Activated T-cell treated with anti-CD3 and anti-CD28 coated beads for 24 hours (primary cell): ENCODE measurements at places on chromosomes 3 and 15.

DNA sequence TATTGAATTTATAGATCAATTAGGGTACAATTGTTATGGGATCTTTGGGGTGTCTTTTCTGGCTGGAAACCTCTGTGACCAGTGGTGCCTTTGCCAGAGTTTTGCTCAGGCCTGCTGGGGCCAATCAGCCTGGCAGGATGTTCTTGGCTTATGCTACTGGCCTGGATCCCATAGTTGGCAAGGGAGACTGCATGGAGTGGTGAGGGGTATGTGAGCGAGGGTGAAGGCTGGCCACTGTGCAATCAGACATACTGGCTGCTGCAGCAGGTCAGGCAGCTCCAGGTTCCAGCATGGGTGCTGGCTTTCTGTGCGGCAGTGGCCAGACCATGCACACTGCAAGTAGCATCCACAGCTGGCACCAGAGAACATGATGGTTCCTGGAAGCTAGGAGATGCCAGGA, 1053.2 kb upstream of the GBE1 start:
- DNase-seq: no peak

DNA sequence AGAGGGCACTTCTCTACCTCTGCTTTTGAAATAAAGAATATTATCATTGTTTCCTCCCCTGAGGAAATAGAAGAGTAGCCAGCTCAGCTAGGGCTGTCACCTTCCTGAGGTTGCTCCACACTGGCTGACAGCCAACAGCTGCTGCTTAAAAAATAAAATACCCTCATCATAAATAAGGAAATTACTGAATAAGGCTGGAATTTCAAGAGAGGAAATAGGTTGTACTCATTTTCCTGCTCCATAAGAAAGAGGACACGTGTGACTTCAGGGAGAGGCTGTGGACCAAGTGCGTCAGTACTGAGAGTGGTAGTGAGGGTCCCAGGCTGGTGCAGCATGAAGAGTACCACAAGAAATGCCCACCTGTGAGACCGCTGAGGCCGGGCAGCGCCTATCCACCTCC, 8.1 kb upstream of the C2CD4B start:
- DNase-seq: no peak

GRCh38 chr3:73471986-73472787, 152.6 kb downstream of the PDZRN3 start:
- no peak for DNase-seq

- no peak for DNase-seq
Observed at GRCh38 chr3:53841296-53841695, 4.9 kb downstream of the CHDH start.

DNA sequence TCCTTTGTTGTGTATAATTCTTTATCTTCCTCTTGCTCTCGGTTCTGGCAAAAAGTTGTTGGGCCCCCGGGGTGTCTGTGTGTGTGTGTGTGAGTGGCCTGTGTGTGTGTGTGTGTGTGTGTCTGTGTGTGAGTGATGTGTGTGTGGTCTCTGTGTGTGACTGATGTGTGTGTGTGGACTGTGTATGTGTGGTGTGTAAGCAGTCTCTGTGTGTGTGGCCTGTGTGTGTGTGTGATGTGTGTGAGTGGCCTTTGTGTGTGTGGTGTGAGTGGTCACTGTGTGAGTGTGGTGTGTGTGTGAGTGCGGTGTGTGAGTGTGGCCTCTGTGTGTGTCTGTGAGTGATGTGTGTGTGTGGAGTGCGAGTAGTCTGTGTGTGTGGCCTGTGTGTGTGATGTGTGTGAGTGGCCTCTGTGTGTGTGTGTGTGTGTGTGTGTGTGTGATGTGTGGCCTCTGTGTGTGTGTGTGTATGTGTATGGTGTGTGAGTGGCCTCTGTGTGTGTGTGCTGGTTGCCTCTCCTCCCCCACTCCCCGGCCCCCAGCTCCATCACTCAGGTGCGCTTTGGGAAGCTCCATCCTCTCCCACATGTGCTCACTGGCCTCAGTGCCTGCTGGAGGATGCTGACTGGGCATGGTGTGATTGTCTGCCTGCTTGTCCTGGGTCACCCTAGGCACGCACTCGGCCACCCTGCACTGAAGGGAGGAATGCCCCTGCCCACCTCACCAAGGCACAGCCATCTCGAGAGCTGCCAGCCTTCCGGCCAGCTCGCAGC, 8.8 kb downstream of the LINGO1 start:
- no peak for DNase-seq

DNA sequence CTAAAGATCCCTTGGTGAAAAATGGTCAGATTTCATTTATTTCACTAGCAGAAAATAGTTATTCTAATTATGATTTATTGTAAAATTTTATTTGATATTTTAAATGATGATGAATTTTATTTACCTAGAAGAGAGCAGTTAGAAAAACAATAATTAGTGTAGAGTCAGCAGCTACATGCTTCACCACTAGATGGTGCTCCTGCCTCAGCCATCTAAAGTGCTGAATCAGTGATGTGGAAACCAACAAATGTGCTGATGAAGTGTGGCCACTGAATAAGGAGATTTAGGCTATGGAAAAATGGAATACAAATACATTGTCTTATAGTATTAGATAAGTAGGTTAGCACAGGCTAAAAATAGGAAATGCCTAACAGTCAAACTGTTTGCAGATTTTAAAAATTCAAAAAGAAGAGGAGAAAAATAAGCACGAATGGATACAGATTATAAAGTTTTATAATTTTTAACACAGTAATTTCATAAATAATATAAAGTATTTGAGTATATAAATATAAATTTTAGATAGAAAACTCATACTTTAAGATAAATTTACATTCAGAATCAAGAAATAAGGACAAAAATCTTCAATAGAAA, 109.8 kb downstream of the PPP2R3A start:
- peak; percentile 63 for DNase-seq

- no peak for DNase-seq
Observed at GRCh38 chr3:15794303-15794771, 3.4 kb downstream of the ANKRD28 start.

DNA sequence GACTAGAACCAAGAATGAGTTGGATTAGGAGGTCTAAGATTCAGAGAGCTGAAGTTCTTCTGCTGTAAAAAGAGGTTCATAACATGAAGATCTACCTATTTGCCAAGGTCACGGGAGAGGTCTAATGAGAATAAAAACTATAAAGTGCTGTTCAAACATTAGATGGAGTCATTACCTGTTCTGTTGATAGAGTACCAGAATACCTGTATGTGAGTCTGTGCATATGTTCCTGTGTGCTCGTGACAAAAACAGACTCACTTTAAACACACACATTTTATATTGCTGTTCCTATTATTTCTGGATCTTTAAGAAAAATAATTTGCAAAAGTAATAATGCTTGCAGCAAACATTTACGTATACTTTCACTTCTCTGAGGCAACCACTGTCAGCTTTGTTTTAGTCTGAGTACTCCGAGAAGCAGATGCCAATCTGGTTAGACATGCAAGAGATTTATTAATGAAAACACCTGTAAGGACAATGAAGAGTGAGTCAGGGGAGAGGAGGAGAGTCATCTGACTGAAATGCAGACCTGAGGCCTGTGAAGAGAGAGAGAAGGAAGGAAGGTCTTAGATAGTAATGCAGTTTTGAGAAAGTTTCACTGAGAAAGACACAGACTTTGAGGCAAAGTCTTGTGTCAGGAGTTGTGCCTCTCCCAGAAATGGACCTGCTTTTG, 221.2 kb downstream of the SQOR start:
- no peak for DNase-seq

DNA sequence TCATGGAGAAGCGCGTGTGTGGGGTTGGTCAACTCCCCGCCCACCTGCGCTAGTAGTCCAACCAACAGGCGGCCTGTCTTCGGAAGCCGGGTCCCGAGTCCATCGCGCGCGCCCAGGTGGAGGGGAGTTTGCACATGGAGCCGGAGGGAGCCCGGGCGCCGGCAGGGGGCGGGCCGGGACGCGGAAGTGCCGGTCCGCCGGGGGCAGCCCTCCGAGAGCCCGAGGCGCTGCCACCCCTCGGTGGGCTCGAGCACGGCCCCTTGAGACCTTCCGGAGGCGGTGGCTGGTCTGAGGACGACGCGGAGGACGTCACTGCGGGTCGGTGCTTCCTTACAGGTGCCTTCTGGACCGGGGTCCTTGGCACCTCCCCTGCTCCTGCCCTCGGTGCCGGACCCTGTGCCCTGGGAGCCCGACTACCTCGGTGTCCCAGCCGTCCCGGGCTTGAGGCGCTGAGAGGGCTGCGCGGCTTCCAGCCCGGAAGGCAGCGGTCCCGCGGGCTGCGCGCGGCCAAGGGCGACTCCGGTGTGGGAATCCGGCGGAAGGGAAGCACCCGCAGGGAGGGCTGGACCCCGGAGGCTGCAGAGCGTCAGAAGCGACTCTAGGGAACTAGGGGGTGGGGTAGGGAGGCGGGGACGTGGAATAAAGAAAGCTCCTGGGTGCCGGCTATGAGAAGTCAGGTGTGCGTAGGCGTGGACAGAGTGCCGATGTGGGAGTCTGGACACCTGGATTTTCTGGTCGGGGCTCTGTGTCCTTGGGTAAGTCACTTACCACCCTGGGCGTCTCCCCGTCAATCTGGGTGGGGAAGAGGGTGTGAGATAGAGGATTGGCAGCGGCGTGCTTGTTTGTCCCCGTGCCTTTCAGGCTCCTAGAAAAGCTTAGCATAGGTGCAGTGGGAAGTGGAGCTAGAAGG, 212.3 kb downstream of the FGF12 start:
- DNase-seq: no peak

- DNase-seq: no peak
Observed at GRCh38 chr15:50134524-50135024, 15.5 kb upstream of the ATP8B4 start.

GRCh38 chr3:177427540-177427939, 230.3 kb upstream of the TBL1XR1 start:
- no peak for DNase-seq

DNA sequence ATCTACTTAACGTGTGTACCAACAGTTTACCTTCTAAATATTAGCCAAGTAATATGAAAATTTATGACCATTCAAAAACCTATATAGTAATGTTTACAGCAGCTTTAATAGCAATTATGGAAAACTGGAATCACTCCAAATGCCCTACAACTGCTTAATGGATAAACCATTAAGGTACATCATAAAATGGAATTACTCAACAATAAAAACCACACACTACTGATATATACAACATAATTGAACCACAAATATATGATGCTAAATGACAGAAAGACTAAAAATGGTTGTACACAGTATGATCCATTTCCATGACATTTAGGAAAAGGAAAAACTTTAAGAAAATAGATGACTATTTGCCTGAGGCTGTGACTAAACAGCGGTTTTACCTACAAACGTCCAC, 467.1 kb upstream of the EPHA6 start:
- DNase-seq: no peak

- DNase-seq: no peak
Observed at GRCh38 chr15:70742928-70743327, 20.4 kb downstream of the UACA start.

DNA sequence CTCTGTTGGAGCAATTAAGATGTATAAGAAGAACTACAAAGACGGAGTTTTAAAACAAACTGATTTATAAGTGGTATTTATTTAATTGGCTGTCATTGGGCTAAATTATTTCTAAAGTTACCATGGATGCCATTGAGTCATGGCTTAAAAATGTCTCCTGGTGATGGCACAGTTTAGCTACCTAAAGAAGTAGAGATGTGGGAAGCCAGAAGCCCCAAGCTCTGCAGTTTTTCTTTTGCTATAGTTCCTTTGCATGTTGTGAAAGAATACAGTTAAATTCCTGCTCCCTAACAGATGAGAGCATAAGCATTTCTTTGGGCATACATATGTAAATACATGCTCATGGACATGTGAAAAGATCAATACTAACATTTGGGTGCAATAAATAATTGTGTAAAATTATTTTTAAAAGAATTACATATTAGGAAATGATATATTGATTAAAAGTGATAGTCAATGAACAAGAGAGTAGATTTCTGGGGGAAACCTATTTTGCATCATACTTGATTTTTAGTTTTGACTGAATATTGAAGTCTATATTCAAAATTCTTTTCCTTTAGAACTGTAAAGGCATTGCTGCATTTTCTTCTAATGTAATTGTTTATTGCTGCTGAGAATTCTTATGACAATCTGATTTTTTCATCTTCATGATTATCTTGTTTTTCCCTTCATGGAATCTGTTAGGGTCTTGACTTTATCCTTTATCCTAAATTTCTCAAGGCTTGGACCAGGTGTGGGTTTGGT, 2.1 kb downstream of the OPA1 start:
- no peak for DNase-seq

DNA sequence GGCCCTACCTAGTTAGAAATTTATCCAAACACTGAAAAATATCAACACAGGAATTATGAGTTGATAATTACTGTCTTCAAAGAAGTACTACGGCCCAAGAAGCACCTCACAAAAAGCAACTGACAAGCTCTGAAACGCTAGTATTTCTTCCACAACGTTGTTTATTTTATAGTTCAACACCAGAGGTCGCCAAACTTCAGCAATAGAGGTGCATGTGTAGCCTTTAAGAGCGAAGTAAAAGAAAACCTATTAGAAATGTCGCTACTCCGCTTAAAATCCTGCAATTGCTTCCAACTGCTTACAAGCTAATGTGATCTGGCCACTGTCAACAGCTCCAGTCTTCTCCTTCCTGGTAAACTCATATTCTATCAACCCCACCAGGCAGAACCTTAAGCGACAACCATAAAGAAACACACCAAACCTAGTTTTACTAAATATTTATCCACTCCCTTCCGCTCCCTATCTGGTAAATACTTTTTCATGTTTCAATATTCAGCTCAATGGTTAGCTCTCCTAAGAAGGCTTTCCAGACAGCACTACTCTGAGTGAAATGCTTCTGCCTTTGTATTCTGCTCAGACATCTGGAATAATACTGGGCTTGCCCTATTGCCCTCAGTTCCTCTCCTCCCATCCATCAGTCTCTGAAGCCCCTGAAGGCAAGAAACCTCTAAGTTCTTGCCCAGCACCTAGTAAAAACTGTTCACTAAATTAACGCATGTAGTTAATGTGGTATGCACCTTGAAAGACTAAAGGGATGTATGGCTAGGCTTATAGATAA, 110.2 kb downstream of the NR1I2 start:
- DNase-seq: peak; percentile 22

DNA sequence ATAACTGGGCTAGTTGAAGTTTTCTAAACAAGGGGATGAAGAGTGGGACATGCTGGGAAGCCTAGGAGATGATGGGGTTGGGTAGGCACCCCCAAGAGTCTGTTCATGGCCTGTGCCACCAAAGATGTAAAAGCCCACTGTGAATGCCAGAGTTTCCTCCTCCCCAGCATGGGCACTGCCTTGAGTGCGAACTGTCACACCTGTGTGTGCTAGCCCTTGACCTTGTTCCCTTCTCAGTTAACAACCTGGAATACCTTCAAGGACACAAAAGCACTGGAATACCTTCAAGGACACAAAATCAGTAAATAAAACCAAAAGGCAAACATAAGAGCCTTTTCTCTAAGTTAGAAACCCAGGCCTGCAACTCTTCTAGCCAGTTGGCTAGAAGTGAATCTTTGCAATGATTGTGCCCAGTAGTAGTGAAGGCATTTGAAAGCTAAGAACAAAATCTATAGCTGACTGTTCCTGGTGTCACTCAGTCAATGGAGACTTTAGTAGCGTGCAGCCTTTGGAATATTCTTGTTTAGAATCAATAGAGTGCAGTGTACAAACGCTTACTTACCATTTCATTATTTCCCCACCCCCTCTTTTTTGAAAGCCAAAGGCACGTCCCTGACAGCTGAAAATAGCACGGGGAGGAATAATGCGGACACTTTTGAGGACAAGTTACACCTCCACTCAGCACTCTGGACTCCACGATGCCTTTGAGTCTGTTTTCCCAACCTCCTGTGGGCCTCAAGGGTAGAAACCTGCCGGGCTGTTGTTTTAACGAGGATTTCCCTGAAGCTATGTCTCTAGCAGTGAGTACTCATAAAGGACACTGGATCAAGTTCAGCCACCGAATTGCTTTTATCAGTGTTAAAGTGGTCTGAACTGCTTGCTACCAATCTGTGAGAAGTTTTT, 24.2 kb downstream of the PSMD6 start:
- DNase-seq: no peak

- DNase-seq: no peak
Observed at GRCh38 chr15:90547540-90547939, 17.8 kb downstream of the CRTC3 start.
